DMS 273 treated with DMSO at 0.1 percent for 48 hours (cell line): ENCODE measurements at places on chromosomes 5 and 9.

DNA sequence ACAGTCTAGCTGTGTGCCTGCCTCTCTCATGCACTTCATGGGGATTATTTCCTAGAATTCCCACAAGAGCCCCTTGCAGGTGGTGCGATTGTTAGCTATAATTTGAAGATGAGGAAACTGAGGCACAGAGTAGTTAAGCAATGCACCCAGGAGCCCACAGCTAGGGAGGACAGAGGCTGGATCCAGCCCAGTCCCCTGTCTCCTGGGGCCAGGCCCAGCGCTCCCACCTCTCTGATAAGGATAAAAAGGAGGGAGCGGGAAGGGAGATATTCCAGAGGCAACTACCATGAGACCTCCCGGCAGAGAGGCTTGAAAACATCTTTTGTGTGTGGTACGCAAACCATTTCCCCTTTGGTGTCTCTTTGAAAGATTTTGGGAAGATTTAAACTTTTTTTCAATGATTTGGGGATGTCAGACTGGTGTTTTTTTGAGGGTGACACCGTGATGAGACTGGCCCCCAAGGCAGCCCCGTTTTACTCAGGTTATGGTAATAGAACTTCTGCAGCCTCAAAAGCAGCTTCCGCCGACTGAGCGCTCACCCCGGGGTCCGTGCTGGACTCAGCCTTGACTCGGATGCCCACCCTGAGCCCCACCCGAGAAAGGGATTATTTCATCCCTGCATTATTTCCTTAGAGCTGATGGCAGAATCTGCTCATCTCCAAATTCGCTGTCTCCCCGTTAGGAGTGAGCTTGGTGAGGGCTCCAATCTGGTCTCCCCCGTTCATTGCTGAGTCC lies 144.7 kb upstream of the IER5L start:
- DNase-seq: no peak

- peak; percentile 9 for DNase-seq
Observed at GRCh38 chr5:137344723-137345322, 154.3 kb downstream of the SPOCK1 start.

DNA sequence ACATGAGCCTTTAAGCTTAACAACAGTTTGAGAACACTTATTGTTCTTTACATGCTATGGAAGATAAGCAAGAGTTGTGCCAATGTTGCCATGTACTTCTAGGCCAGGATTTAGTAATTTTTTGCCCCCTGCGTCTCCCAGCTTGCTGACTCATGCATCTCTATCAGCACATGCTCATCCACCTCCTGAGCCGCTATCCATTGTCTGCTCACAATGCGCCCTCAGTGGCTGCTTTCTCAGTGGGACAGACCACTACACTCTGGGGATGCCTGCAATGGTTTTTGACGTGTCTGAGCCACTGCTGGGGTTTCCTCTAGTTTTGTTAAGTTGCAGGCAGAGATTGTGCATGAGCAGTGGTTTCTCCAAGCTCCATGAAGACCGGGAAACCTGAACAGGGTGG lies 50.9 kb upstream of the PHF2 start:
- DNase-seq: no peak

- no peak for DNase-seq
Observed at GRCh38 chr9:124282442-124283227, 24.9 kb downstream of the NEK6 start.

DNA sequence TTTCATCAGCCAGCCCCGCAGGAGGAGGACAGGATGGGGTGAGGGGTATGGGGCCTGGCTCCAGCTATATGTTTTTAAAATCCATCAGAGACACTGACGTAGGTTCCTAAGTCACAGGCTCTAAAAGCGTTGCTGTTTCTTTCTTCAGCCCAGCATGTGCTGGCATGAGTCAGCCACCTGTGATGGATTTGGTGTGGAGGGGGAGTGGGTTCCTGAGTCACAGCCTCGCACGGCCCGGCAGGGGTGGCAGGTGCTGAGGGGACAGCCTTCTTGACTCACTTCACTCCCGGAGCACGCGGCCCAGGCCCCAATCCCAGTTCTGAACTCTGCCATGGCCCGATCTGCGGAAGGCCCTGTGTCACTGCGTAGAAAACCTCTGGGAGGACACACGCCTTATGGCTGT lies 38.8 kb upstream of the RPL26L1 start:
- no peak for DNase-seq

DNA sequence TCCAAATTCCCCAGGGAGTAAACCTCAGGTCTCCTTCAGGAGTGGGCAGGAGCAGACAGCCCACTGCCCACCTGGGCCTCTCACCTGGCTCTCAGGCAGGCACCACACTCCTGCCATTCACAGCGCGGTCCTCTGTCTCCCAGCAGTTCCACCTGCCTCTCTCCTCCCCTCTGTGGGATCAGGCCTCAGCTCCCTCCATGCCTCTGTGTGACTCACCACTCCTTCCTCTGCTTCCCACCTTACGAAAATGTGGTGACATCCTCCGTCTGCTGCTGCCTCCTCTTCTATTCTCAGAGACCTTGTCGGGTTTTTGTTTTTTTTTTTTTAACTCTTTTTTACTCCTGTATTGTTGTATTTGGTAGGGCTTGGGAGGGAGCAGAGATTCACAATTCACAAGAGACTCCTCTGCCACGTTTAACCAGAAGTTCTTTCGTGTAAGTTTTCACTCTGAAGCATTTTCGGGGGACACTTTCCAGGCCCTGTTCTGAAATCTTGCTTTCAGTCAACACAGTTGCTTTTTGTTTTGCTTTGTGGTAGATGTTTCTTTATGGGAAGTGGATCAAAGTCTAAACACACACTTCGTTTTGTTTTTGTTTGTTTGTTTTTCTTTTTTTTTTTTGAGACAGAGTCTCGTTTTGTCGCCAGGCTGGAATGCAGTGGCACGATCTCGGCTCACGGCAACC lies 21.1 kb upstream of the CDKN2AIPNL start:
- DNase-seq: no peak

DNA sequence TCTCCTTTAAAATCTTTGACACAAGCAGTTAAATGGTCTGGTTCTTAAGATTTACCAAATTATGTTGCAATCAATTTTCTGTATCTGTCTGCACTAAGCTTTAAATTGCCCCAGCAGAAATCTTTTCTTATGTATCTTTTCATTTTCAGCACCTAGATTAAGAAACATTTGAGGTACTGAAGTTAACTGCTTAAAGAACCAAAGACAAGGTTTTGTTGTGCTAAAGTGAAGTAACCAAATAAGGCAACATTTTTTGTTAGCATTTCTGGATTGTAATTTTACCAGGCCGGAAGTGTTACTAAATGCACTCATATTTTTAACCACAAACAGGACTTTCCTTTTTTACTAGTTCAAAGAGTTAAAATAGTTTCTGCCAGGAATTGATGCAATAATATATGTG lies 24.1 kb upstream of the MTAP start:
- DNase-seq: no peak

DNA sequence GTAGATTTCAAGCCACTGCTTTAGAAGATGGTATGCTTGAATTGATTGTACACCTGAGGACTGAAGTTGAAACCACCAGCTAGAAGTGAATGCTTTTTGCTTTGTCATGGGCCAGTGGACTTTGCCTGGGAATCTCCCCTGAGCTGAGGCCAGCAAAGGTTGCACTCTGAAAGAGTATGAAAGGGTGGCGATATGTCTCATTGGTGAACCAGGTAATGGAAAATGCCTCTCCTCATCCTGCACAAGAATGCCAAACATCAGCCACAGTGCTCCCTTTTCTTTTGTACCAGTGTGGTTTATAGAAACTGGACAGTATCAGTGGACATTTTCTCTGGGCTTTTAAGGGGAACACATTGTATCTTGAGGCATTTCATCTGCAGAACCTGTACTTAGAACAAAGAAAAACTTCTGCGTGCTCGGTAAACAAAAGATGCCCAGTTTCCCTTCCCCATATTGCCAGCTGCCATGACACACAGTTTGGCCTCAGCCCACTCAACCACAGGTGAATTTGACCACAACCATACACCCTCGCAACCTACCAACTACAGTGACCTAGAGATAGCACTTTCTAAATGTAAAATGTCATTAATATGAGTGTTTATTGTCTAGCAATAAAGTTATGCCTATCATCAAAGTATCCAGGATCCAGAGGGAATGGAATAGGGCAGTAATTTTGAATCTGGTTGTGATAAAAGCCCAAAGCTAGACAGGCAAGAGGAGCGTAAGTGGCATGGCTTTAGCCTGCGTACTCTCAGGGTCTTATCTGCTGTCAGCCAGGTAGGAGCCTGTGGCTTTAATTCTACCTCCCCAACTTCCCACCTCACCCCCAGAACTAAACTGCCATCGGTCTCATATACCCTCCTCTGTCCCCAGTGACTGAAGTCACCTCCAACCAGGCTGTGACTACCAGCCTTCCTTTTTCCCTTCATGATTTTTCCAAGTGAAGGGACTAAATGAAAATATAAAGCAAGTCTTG lies 79.5 kb upstream of the LHFPL2 start:
- DNase-seq: no peak

- no peak for DNase-seq
Observed at GRCh38 chr5:1167361-1167727, 34.1 kb upstream of the SLC6A19 start.

GRCh38 chr9:105264380-105264779 lies 19.9 kb downstream of the SLC44A1 start:
- no peak for DNase-seq

DNA sequence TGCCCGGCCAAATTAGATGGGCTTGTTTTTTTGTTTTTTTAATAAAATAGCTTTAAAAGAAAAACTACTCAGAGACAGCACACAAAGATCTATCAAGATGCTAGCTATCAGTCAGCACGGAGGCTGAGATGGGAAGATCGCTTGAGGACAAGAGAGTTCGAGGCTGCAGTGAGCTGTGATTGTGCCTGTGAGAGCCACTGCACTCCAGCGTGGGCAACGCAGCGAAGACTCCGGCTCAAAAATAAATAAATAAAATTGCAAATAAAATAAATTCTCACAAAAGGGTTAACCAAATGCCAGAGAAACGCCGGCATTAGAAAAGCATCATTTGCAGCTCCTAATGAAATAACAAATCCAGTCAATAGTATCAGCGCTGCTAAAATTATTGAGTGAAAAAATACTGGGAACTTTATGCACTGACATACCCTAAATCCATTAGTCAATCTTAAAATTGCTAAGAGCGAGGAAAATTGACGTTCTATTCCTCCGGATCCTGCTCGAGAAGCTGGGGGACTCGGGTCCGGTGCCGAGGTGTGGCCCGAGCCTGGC lies 681 bp downstream of the CPLANE1 start:
- DNase-seq: no peak

- no peak for DNase-seq
Observed at GRCh38 chr9:121394292-121394691, 24.2 kb upstream of the STOM start.

DNA sequence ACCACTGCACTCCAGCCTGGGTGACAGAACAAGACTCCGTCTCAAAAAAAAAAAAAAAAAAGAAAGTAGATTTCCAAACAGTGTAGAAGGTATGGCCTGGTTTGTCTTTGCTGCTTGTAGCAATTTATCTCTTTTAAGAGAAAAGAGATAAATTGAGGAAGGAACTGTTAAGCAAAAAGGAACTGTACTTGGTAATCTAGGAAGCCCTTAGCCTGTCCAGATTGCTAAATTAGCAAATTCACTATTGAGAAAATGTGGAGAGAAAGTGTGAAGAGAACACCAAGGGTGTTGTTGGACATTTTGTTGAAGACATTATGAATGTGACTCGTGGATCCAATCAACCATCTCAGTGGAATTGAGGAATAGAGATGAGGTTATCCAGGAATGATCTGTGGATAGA lies 13.0 kb upstream of the SUSD3 start:
- no peak for DNase-seq

DNA sequence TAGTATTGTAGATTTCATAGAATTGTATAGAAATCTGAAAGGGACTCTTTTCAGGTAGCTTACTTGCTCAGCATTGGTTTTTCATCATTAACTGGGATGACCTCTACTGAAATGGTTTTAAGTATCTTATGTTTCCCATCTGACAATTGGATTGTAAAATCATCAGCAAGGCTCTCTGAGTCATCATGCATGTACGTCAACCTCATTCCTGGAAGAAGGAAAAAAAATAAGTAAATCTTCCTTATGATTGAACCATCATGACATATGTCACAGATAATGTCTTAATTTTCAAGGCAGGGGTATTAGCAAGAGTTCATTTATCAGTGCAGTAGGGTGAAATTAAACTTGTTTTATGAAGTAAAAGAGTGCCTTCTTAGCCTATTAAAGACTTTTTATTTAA lies 74.9 kb upstream of the CER1 start:
- DNase-seq: no peak

- DNase-seq: no peak
Observed at GRCh38 chr5:177372034-177372896, 12.0 kb upstream of the SLC34A1 start.

DNA sequence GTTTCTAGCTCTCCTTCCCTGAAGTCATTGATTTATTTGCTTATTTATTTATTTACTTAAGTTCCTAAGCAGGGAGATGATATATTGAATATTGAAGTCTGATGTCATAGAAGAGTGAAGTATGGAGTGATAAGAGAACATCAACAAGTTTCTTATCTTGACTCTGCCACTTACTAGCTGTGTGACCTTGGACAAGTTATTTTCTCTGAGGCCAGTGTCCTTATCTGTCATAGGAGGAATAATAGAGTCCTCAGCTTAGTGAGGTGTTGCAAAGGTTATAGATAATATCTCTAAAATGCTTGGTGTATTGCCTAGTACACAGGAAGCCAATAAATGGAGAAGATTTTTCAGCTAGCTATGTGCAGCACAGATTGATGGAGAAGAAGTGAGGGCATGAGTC lies 32.4 kb upstream of the PIP5K1B start:
- no peak for DNase-seq

DNA sequence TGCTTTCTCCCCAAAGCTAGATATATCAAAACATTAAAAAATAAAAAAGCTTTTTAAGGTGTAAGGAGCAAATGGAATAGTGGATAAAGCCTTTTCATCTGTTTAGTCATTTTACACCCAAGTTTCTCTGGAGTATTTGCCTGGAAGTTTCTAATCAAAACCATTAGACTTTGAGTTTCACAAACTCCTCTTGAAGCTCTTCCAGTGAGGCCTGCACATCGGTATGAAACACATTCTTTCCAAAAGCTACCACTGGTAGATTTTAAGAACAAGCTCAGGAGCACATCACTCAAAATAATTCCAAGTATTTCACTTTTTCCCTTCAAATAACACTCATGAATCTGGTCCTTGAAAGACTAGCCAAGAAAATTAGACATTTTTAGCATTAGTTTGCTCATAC lies 5.7 kb downstream of the TRIM52 start:
- no peak for DNase-seq

DNA sequence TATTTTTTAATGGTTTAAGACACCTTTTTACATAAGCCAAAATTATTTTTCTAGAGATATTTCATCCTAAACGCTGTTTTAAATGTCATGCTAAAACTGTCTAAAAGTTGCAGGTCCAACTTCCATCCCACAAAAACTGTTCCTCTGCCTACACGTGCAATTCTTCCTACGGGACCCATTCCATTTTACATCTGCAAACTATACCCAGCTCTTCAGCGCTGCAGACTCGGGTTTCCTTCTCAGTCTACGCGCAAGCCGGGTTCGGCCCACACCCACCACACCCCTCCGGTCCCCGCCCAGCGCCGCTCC lies 8.7 kb downstream of the RANBP6 start:
- no peak for DNase-seq

GRCh38 chr5:115584501-115584900 lies 17.8 kb downstream of the TICAM2 start:
- no peak for DNase-seq
